ENCODE measurements at places on chromosomes 12 and 14.

DNA sequence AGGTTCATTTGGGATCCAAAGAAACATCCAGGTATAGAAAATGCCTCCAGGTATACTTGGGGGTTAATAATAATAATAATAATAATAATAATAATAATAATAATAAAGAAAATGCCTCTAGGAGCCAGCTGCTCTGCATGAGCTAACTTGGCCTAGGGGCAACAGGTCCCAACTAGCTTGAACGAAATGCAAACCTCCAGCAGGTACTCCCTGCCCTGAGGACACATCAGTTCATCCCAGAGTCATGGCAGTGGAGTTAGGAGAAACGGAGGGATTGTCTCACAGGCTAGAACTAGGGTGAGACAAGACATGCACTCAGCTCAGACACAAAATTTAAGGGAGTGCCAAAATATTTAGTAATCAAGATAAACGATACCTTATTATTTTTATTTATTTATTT is 12.5 kb upstream of the TMEM229B start:
- no peak for DNase-seq

GRCh38 chr12:78156751-78157150 is 326.1 kb downstream of the NAV3 start:
- no peak for DNase-seq

- no peak for DNase-seq
These were observed 9.6 kb downstream of the FLRT2 start for GRCh38 chr14:85539510-85539909.

GRCh38 chr14:37595809-37596621 is 586 bp downstream of the TTC6 start:
- DNase-seq = no peak

DNA sequence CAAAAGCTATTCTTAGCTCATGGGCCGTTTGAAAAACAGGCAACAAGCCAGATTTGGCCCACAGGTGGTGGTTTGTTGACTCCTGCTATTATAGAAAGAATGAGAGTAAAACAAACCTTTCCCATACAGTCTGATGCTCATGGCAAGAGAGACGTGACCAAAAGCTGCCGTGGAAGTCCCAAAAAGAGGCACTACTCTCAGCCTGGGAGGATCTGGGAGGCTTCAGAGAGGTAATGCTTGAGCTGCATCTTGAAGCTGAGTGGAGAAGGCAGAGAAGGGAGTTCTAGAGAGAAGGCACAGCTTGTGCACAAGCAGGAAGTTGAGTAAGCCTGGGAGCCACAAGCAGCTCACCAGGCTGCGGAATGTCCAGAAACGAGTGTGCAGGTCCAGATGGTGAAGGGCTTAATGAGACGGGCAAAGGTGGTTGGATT is 9.6 kb downstream of the PLXNC1 start:
- no peak for DNase-seq

- DNase-seq = no peak
These were observed 916 bp upstream of the PAWR start for GRCh38 chr12:79691511-79692248.

- DNase-seq = no peak
These were observed 17.5 kb downstream of the SLC35F4 start for GRCh38 chr14:57848353-57848752.

DNA sequence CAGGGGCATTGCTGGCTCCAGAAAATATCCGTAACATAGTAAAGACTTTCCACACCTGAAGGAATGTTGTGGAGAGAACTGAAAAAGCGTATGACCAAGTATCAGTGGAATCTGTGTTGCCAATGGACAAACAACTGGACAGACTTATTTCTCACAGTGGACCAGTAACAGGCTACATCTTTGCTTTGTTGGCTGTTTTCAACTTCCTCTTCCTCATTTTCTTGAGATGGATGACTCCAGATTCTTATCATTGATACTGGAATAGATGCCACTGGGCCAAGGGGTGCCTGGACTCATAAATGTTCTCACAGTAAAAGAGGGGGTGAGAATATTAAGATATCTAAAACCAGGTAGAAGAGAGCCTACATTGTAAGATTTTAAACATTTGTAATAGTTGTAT is 6.4 kb downstream of the GAS2L3 start:
- DNase-seq = no peak

- no peak for DNase-seq
These were observed 40.5 kb downstream of the ESR2 start for GRCh38 chr14:64253672-64254071.

- no peak for DNase-seq
These were observed 20.9 kb upstream of the PPP1CC start for GRCh38 chr12:110763583-110763982.

DNA sequence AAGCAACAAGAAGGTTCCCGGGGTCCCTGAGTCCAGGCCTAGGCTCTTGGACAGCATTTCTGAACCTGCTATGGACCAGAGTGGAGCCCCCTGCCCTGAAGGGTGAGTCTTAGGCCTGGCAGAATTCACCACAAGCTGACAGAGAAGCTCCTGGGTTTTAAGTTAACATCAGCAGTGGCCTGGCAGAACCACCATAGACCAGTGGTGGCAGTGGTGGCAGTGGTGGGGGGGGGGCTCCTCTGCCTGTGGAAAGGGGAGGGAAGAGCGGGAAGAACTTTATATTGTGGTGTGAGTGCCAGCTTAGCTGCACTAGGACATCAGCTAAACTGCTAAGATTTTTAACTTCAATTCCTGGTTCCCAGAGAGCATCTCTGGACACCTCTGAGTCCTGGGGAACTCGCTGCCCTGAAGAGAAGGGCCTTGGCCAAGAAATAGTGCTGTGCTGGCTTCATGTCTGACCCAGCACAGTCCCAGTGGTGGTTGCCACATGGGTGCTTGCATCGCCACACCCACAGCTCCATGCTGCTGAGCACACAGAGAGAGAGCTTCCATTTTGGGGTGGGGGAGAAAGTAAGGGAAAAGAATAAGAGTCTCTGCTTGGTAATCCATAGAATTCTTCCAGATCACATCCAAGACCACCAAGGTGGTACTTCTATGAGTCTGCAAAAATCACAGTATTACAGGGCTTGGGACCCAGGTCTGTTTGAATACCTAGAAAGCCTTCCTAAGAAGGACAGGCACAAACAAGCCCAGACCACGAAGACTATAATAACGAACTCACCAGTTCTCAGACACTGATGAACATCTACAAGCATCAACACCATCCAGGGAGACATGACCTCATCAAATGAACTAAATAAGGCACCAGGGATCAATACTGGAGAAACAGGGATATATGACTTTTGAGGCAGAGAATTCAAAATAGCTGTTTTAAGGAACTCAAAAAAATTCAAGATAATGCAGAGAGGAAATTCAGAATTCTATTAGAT is 20.4 kb upstream of the RNF212B start:
- no peak for DNase-seq

DNA sequence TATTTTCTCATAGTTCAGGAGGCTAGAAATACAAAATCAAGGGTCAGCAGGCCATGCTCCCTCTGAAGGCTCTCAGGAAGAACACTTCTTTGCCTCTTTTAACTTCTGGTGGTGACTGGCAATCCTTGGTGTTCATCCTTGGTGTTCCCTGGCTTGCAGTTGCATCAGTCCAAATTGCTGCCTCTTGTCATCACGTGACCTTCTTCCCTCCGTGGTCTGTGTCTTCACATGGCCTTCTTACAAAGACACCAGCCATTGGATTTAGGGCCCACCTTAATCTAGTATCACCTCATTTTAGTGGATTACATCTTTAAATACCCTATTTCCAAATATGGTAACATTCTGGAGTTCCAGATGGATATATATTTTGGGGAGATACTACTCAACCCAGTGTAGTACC is 7.5 kb upstream of the LRRC9 start:
- no peak for DNase-seq

DNA sequence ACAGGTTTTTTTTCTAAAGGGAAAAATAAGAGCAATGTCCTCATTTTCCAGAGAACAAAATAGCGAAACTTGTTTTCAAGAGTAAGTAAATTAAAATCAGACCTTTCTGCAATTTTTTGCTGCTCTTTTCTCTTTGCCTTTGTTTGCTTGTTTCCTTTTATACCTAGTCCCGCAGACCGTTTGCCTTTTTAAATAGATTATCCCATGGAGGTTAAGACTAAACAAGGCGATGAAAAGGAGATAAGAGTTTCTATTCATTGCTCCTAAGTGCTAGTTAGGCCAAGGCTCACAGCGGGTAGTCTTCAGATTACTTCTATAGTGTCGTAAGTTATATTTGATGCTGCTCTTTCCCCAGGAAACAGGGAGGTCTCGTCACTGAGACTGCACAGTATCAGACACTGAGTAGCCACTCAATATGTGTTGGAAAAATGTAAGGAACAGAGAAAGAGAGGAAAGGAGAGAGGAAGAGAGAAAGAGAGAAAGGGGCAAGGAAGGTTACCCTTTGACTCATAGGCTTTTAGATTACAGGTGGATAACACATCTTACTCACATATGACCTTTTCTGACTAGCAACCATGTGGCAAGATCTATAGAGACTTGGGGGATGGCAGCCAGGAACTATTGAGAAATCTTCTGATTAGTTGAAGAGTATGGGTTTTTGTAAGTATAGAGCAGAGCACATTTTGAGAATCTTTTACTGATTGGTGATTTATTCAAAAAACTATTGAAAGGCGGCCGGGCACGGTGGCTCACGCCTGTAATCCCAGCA is 107.5 kb upstream of the PARP11 start:
- DNase-seq = no peak

DNA sequence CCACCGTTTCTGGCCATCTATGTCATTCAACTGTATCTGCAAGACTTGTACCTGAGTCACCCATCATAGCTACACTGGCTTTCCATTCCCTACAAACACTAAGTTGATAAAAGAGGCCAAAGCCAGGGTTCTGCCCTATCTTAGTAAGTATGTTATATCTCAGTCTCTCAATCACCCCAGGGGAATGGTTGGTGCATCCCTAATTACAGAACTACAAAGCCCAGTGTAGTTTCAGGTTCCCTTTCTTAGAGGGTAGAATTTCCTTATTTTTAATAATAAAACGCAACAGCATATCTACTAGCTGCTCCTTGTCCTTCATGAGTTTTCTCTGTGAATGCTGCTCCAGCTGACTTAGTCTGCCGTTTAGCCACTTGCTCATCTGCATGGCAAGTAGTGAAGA is 57.6 kb downstream of the ST8SIA1 start:
- DNase-seq = no peak

GRCh38 chr12:6337958-6338433 is 3.9 kb downstream of the TNFRSF1A start:
- no peak for DNase-seq

- no peak for DNase-seq
These were observed 36.5 kb downstream of the TRIM9 start for GRCh38 chr14:51058382-51058781.

DNA sequence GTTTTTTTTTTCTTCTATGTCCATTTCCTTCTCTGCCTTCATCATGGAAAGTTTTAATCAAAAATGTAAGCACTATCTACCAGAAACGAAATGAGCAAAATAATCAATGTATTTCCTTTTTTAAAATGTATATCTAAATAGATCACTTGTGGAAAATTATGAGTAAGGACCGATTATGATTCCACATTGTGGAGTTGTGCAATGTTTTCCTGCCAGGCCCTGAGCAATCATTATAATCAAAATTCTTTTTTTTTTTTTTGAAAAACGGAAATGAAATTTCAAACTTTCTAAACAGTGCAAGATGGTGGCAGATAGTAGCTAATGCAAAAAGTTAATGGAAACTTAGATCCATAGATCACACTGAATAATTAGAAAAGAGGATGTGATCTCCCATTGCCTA is 1074.6 kb upstream of the TMEM132C start:
- no peak for DNase-seq

- DNase-seq = no peak
These were observed 510.9 kb upstream of the TBX3 start for GRCh38 chr12:115194857-115195256.

DNA sequence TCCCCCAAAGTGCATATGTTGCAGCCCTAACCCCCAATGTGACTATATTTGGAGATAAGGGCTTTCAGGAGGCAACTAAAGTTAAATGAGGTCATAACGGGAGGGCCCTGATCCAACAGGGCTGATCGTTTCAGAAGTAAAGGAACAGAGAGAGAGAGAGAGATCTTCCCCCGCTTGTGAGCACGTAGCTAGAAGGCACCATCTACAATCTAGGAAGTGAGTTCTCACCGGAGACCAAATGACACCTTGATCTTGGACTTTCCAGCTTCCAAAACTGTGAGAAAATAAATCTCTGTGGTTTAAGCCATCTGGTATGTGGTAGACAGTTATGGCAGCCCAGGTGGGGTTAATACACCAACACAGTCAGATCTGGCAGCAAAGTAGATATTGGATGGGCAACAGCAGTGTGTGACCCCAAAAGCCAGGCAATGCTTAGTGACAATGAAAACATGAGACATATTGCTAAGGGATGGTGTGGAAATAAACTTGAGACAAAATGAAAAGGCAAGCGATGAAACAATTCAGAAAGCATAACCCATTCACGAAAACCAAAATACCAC is 147.2 kb upstream of the GSC start:
- no peak for DNase-seq

DNA sequence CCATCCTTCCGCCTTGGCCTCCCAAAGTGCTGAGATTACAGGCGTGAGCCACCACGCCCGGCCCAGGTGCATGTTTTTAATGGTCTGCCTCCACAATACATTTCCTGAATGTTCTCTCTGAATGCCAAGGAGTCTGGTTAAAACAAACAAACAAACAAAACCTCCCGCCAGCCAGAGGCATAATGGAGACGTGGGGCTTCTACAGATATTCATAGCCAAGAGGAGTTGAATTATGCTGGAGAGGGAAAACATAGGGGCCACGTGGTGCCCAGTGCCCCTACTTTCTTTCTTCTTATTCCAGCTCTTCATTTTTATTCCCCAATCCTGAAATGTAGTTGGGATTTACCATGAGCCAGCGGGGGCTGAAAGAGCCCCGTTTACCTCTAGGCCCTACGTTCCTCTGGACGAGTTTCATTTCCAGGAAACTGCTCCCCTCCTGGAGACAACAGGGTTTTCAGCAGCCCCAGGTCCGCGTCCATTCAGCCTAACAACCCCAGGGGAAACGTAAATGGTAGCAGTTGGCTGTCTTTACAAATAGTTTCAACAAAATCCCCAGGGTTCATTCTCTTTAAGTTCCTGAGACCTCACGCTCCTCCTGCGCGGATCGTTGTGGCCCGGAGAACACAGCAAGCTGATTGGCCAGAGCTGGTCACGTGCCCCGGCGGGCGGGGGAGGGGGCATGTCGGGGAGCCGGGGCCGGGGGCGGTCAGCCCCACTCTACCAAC is 108.5 kb upstream of the ESRRB start:
- no peak for DNase-seq

GRCh38 chr14:69288011-69288771 is 28.2 kb downstream of the GALNT16 start:
- DNase-seq = no peak

GRCh38 chr12:104588921-104589590 is 132.3 kb downstream of the CHST11 start:
- DNase-seq = no peak

- DNase-seq = no peak
These were observed 4.3 kb downstream of the GRIP1 start for GRCh38 chr12:66674495-66675122.

DNA sequence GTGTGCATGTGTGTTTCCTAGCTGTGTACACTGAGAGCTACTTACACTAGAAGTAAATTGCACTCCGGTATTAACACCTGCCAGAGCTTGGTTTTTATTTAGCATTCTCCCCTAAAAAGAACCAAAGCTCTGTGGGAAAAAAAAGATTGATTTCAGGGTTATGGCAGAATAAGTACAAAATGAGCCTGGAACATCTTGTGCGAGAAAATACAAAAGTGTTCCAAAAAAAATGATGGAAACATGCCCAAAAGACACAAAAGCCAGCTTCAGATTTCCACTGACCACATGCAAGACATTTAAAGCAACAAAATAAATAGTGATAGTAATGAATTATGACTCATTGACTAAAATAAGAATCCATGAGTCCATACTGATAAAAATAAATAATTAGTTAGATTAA is 188.3 kb downstream of the GXYLT1 start:
- DNase-seq = no peak

GRCh38 chr14:58118097-58118815 is 33.8 kb downstream of the ARMH4 start:
- no peak for DNase-seq
